ENCODE measurements at places on chromosomes 16 and 17. TPM values are rescaled to one million over a fixed set of nuclear protein-coding genes. Genes with fewer than 3 reads are reported as not detected.
A peak's percentile ranks its signal among the peaks of the same experiment; 100 is the strongest.

ASPHD1 gene
- 56.4 TPM for total RNA-seq

KRT32 gene
- total RNA-seq: not detected

FBXW10 gene
- not detected for total RNA-seq

GRCh38 chr16:23699100-23699499, 13.9 kb downstream of the ERN2 start:
- H3K27ac ChIP-seq: no peak overlapping the region
- peaks cover 6% of the 10 kb centered on the region for H3K36me3 ChIP-seq
- no peak overlapping the region for H3K4me3 ChIP-seq
- peaks cover 4% of the 10 kb centered on the region for H3K27me3 ChIP-seq

GRCh38 chr16:19114359-19115147, 789 bp downstream of the ITPRIPL2 start:
- H3K4me1 ChIP-seq: peaks cover 2% of the 10 kb centered on the region
- H3K4me3 ChIP-seq: peak overlapping the region; percentile 74
- H3K27me3 ChIP-seq: peaks cover 4% of the 10 kb centered on the region
- H3K27ac ChIP-seq: no peak overlapping the region
- H3K36me3 ChIP-seq: no peaks in the 10 kb centered on the region
- peak; percentile 45 for DNase-seq

GRCh38 chr17:55421179-55421934, at the start of gene MMD:
TSS of gene MMD (minus strand) at chr17:55421835. CDS start at chr17:55421695, 140 bp downstream.
- peak; percentile 40 for DNase-seq
- H3K4me3 ChIP-seq: peak within 1 kb of the TSS; percentile 92
- H3K27ac ChIP-seq: peak within 1 kb of the TSS; percentile 73
- peaks cover 4% of the 10 kb centered on the region for H3K36me3 ChIP-seq
- peaks cover 4% of the 10 kb centered on the region for H3K4me1 ChIP-seq

DNA sequence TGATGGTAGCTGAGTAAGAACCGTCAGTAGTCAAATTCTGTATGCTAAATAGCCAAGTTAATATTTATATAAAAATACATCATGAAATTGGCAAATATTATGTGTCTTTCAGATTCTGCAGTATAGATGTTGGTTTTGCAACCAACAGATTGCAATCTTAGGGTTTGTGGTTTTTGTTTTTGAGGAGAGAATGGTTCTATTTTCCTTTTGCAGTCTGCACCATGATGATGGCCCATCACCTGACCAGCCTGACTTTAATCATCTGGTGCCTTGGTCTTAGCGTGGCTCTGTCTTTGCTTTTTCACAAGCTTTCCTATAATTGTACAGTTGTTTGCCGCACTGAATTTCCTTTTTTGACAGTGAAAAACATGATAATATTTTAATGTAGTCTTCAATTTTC, 50.7 kb downstream of the NUP93 start:
- H3K27me3 ChIP-seq: no peaks in the 10 kb centered on the region
- no peak overlapping the region for H3K4me3 ChIP-seq
- H3K27ac ChIP-seq: peak overlapping the region; percentile 40
- H3K36me3 ChIP-seq: no peaks in the 10 kb centered on the region
- H3K4me1 ChIP-seq: peaks cover 53% of the 10 kb centered on the region

DNA sequence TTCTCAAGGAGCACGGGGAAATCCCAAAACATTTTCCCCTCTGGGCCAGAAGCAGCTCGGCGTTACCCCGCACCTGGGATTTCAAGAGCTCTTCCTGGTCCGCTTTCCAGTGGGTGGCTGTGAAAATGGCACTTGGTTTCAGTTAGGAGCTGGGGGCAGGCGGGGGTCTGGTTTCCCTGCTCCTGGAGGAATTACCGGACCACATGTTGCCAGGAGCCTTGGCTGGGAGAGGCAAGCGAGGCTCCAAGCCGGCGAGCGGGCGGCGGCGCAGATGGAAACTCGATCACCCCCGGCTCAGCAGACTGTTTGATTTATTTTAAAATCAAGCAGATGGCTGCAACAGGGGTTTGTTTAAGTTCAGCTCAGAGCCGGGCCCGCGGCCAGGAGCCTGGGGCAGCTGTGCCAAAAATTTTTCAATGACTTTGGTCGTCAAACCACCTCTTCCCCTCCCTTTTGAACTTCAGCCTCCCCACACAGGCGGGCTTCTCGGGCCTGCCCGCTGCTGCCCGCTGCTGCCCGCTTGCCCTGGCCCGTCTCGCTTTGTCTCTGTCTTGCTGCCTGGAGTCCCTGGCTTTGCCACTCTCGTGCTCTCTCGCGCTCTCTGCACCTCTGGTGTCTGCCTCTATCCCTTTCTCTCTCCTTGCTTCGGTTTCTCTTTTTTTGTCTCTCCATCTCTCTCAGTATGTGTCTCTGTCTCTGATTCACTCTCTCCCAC, 108.0 kb upstream of the CIBAR2 start:
- DNase-seq: peak; percentile 73
- no peaks in the 10 kb centered on the region for H3K36me3 ChIP-seq
- peaks cover 10% of the 10 kb centered on the region for H3K27me3 ChIP-seq
- peaks cover 41% of the 10 kb centered on the region for H3K4me1 ChIP-seq
- peak overlapping the region; percentile 92 for H3K27ac ChIP-seq

- no peaks in the 10 kb centered on the region for H3K36me3 ChIP-seq
- no peak overlapping the region for H3K27ac ChIP-seq
- no peaks in the 10 kb centered on the region for H3K4me1 ChIP-seq
- peaks cover 6% of the 10 kb centered on the region for H3K27me3 ChIP-seq
- no peak overlapping the region for H3K4me3 ChIP-seq
Observed at GRCh38 chr16:69498926-69499325, 66.8 kb upstream of the NFAT5 start.

GRCh38 chr17:82536512-82537201, 17.1 kb downstream of the FOXK2 start:
- H3K27ac ChIP-seq: peak overlapping the region; percentile 69
- peaks cover 29% of the 10 kb centered on the region for H3K4me1 ChIP-seq
- H3K4me3 ChIP-seq: no peak overlapping the region
- no peaks in the 10 kb centered on the region for H3K36me3 ChIP-seq
